Thoracic aorta (tissue), 2 donors: ENCODE measurements at places on chromosomes 7 and 10. TPM values are rescaled to one million over a fixed set of nuclear protein-coding genes. Genes with fewer than 3 reads are reported as not detected.

- DNase-seq, result no peak
These were observed 214.5 kb downstream of the MBL2 start for GRCh38 chr10:52558090-52558489.

GRCh38 chr10:12351447-12351846, 2.1 kb downstream of the CAMK1D start:
- DNase-seq, result no peak

- no peak for DNase-seq
These were observed 203.0 kb upstream of the MEOX2 start for GRCh38 chr7:15889507-15889906.

DNA sequence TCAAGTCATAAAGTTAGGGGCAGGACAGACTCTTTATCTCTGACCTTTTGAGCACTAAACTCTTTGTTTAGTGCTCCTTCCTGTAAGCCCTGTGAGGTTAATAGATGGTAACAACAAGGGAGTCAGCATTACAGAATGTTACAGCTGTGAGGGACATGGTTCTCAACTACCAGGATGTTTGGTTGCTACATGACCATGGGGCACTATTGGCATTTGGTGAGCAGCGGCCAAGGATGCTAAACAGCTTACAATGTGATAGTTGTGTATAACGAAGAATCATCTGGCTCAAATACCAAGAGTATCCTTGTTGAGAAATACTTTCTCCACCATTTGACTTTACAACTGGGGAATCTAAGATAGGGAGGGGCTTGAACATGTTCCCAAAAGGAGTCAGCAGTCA, 35.4 kb upstream of the HPS1 start:
- no peak for DNase-seq

DNA sequence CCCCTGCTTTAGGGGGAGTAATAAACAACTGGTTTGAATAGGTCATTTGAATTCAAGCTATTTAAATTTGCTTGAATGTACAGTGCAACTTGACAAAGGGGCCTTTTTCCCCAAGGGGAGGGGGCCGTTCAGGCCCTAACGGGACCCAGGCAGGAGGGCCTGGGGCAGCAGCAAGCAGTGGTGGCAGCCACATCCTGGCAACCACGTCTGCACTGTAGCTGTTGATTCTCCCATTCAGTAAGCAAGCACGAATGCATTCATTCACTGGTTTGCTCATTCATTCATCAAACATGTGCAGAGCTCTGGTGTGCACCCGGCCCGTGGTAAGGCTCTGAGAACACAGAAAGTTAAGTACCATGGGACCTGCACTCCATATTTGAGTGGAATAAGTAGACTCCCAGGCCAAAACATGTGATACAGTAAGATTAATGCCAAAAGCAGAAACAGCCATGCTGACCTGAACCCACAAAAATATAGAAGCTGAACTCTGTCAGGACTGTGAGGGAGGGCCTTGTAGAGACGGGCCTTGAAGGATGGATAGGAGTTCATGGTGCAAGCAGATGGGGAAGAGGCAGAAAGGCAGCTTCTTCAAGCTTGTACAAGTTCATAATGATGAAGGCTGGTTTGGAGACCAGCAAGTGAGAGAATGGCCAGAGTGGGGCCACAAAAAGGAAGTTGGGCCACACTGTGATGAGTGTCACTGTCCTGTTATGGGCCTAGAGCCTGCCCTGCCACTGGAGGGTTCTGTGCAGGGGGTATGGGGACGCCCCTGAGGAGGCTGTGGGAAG, 29.3 kb upstream of the C10orf53 start:
- no peak for DNase-seq

GRCh38 chr10:77493851-77494261, 143.8 kb downstream of the KCNMA1 start:
- DNase-seq, result no peak

GRCh38 chr7:131689662-131690234, 133.3 kb upstream of the PODXL start:
- no peak for DNase-seq

DNA sequence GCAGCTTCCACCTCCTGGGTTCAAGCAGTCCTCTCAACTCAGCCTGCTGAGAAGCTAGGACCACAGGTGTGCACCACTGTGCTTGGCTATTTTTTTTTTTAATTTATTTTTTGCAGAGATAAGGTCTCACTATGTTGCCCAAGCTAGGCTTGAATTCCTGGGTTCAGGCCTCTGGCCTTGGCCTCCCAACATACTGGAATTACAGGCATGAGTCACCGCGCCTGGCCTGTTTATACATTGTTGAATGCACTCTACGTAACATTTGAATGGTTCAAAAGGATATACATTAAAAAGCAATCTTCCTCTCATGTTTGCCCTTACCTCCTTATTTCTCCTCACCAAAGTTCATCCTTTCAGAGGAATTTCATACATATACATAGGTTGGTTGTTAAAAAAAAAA, 7.2 kb upstream of the SNX10 start:
- DNase-seq, result no peak

DNA sequence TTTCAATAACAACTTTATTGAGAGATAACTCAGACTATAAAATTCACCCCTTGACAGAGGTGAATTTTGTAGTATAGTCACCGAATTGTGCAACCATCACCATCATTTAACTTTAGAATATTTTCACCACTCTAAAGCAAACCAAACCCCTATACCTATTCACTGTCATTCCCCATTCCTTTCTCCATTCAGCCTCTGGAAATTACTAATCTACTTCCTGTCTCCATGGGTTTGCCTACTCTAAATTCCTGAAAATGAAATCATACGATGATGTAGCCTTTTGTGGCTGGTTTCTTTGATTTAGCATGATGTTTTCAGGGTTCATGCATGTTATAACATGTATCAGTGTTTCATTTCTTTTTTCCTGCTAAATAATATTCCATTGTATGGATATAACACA, 15.6 kb upstream of the LMTK2 start:
- no peak for DNase-seq

DNA sequence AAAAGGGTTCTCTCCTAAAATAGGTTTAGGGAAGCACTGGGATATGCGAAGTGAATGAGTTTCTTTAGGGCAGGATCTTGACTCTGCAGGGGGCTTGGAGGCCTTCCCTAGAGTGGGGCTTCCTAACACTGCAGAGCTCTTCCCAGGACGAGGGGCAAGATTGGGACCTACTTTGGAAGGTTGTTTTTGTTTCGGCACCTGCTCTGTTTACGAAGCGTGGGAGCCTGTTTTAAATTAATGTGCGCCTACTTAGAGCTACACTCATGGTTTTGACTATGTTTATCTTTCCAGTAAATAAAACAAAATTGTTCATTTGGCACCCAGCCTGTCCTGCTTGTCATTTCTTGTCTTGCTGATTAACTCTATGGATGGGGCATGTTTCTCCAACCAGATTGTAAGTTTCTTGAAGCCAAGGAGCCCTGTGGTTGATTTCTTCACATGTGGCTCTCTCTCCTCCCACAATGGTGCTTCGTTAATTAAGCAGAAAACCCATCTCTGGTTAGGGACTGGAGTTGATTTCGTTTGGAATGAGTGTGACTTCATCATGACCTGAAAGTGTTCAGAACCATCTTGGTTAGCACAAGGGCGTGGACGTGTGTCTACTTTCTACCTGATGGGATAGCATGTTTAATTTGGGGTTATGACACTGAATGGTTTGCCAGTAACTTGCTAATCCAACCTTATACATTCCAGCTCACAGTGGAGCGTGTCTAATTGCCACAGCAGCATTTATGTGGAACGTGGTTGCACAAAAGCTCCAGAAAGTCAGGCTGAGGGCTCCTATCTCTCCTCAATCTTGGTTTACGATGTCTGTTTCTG, 98.1 kb downstream of the TCF7L2 start:
- DNase-seq, result no peak

DNA sequence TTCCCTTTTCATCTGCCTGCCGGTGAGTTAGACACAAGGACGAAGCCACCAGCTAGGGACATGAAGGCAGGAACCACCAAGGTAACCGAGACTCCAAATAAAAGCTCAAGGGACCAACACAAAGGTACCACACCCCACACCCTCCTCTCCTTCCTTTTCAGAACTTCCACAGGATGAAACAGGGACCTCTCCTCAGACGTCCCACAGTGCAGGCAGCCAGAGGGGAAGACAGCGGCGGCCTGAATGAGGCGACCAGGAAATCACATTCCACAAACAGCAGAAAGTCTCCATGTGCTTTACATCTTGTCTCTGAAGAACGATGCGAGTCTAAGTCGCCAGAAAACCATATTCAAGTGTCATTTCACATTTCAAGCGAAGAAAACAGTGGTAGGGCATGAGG, 97.8 kb downstream of the DIP2C start:
- DNase-seq, result no peak

GRCh38 chr7:25840209-25840792, 311.7 kb upstream of the NFE2L3 start:
- no peak for DNase-seq

DNA sequence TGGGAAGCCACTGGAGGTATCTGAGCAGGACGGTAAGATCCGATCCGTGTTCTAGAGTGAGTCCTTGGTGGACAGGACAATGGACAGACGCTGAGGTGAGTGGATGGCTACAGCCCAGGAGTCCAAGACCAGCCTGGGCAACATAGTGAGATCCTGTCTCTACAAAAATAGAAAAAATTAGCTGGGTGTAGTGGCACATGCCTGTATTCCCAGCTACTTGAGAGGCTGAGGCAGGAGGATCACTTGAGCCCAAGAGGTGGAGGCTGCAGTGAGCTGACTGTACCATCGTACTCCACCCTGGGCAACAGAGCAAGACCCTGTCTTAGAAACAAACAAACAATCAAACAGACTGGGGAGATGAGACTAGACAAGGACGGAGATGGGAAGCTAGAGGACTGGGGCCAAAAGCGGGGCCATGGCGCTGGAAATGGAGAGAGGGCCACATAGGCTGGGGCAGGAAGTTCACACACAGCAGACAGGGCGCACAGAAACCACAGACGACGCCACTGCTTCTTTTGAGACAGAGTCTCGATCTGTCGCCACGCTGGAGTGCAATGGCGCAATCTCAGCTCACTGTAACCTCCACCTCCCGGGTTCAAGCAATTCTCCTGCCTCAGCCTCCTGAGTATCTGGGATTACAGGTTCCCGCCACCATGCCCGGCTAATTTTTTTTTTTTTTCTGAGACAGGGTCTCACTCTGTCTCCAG, 24.7 kb downstream of the DAGLB start:
- no peak for DNase-seq

GRCh38 chr10:125661431-125661940, 21.5 kb downstream of the TEX36 start:
- no peak for DNase-seq

DNA sequence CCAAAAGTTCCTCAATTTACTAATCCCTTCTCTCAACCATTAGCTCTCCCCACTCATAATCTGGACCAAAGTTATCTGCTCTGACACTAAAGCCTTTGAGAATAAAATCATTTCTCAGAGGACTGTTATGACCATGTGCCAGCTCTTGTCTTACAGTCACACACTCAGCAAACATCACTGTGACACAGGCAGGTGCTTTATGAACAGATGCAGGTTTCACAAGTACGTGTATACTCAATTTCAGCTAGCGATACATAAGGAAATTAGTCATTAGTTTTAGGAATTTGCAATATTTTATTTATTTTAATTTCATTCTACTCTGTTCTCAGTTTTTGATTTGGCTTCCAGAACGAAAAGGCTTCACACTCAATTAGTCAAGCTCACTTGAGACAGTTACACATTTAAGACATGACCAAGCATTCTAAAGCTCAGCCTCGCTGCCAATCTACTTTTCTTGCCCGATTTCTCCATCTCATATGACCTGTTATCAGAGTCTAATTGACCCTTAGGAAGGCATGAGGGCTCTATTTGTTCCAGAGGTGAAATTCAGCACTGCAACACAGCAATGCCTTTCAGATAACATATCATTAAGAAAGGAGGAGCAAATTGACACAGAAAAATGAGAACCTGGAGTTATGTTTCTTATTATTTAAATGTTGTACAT, 76.8 kb downstream of the TFEC start:
- DNase-seq, result no peak

DNA sequence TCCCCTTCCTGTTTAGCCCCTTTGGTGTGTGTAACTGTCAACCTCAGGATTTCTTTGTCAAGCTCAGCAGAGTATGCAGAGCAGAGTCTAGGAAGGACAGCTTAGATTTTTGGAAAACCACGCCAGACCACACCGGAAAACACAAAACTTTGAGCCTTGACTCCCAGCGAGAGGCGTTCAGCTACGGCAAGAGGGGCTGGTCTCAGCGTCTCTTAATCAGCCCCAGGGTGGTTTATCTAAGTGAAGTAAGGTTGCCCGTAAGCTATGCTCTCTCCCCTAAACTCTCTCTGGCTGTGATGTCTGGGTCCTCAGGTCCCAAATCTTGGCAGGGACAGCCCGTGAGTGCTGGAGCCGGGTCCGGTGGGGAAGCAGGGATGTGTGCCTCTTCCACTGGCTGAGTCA, 230.9 kb downstream of the KLF6 start:
- no peak for DNase-seq

DNA sequence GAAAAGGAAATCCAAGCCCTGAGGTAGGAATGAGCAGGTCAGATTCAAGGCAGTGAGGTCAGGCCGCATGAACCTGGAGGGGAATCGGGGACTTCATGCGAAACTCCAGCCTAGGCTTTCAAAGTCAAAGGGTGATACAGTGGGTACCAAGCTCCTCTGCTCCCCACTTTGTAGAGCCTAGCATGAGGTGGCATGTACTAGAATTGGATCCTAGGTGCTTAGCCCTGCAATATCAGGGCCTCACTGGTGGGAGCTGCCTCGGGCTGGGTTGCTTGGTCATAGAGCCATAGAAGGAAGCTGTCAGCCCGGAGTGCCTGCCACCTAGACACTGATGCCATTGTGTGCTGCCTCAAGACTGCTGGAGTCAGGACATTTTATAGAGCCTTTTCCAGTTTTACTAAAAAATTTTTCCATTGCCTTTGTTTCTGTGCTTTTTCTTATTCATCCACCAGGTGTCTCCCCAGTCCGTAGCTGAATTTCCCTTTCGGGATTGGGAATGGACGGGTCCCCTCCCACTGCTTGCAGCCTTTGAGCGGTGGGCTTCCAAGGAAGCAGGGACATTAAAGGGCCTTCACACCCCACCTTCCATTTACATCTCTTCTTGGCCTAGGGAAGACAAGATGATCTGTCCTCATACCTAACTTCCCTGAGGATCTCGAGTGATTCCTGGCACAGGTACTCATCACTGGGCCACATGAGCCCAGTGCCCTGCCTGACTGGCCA, 5.5 kb upstream of the LZTS2 start:
- no peak for DNase-seq

UNCX gene
- not detected for total RNA-seq

SOSTDC1 gene
- not detected for total RNA-seq

NUTM2E gene
- not detected for total RNA-seq

PKD2L1 gene
- not detected for total RNA-seq

DEPP1 gene
- 661 TPM for total RNA-seq

DRGX gene
- total RNA-seq, result not detected

SLC26A5 gene
- total RNA-seq, result not detected

CYP2C19 gene
- total RNA-seq, result not detected

UPK3BL2 gene
- 10.8 TPM for total RNA-seq

HMX3 gene
- not detected for total RNA-seq

DPYSL4 gene
- total RNA-seq, result 0.28 TPM

VPS50 gene
- 25.3 TPM for total RNA-seq

HOGA1 gene
- total RNA-seq, result 12.3 TPM

ZNF503 gene
- total RNA-seq, result 42.3 TPM

AMPH gene
- 5.3 TPM for total RNA-seq
